ENCODE measurements at places on chromosomes 6 and 20. TPM values are rescaled to one million over a fixed set of nuclear protein-coding genes. Genes with fewer than 3 reads are reported as not detected.

VNN1 gene
- total RNA-seq = not detected

NFKBIE gene
- 28.2 TPM for total RNA-seq

FYN gene
- 331 TPM for total RNA-seq

COL9A3 gene
- total RNA-seq = 0.47 TPM

CALHM5 gene
- not detected for total RNA-seq

KCNQ2 gene
- 0.26 TPM for total RNA-seq

OPRM1 gene
- total RNA-seq = not detected

CD2AP gene
- 29.6 TPM for total RNA-seq

KHDC1L gene
- not detected for total RNA-seq

ADAM33 gene
- total RNA-seq = not detected

NT5E gene
- total RNA-seq = 15.2 TPM

ANKRD66 gene
- total RNA-seq = not detected

CNR1 gene
- not detected for total RNA-seq

TMEM151B gene
- not detected for total RNA-seq

COL12A1 gene
- total RNA-seq = 0.05 TPM

WFDC8 gene
- not detected for total RNA-seq

CRIP3 gene
- total RNA-seq = 0.79 TPM

TSHZ2 gene
- total RNA-seq = 29.5 TPM

MOG gene
- total RNA-seq = not detected

UQCC2 gene
- total RNA-seq = 131 TPM

GLP1R gene
- total RNA-seq = 0.09 TPM

VSTM2L gene
- total RNA-seq = 0.09 TPM

TENT5A gene
- 0.90 TPM for total RNA-seq

CTAGE9 gene
- total RNA-seq = not detected

BFSP1 gene
- total RNA-seq = 0.43 TPM

KCNK15 gene
- 0.76 TPM for total RNA-seq

PRDM1 gene
- 35.9 TPM for total RNA-seq

GUCA1A gene
- total RNA-seq = not detected

FOXQ1 gene
- not detected for total RNA-seq

TULP1 gene
- total RNA-seq = not detected

TINAG gene
- total RNA-seq = not detected

LCA5 gene
- 0.05 TPM for total RNA-seq

IL17F gene
- total RNA-seq = not detected

B3GALT4 gene
- total RNA-seq = 4.1 TPM

GRM1 gene
- not detected for total RNA-seq

OLIG3 gene
- total RNA-seq = not detected

ESR1 gene
- 0.38 TPM for total RNA-seq

COL19A1 gene
- not detected for total RNA-seq

BTN1A1 gene
- total RNA-seq = not detected

All from activated CD4-positive, alpha-beta T cell treated with anti-CD3 and anti-CD28 coated beads, Interleukin-2, amount 10 ng/mL, durations not matched to agents 24 days and 14 days (primary cell).